ENCODE measurements at places on chromosomes 3 and 15.

GRCh38 chr15:90219421-90220141 is 14.2 kb downstream of the CIB1 start:
- DNase-seq = no peak

- DNase-seq = peak; percentile 24
Observed at GRCh38 chr15:89088605-89089315, 504 bp downstream of the ABHD2 start.

- DNase-seq = no peak
Observed at GRCh38 chr15:90998737-90999136, 4.4 kb upstream of the PRC1 start.

DNA sequence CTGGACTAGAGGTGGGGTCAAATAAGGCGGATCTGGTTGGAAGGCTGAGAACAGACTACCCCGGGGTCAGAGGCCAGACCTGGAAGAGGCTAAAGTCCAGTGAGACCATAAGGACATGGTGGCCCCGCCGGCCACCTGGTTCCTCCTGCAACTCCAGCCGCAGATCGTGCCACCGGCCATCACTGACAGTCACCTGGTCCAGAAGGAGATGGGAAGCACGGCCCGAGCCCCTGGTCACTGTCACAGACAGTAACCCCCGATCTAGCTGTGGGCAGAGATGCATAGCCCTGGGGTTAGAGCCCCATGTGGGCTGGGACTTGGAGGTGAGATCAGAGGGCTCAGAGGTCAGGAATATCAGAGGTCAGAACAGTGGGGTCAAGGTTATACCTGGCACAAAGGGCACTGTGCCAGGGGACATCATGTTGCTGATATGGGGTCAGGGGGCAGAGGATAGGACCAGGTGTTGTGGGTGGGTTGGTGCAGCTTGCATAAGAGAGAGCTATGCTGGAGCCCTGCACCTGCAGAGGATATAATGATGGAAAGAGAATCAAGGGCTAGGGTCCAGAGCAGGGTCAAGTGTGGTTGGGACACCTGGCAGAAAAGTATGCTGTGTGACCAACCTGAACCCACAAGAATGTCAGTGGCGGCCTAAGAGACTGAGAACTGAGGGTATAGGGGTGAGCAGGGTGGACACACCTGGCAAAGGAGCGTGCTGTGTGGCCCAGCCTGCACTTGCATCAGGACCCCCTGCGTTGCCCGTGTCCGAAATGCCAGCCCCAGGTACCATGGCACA is 9.6 kb downstream of the CELSR3 start:
- DNase-seq = no peak

- DNase-seq = no peak
Observed at GRCh38 chr15:82855286-82856100, 46.1 kb downstream of the WHAMM start.

GRCh38 chr3:25693238-25693637 is 28.5 kb upstream of the TOP2B start:
- DNase-seq = no peak

- no peak for DNase-seq
Observed at GRCh38 chr3:196642434-196642833, 2.9 kb downstream of the NRROS start.

- DNase-seq = no peak
Observed at GRCh38 chr15:77409259-77410156, 10.4 kb downstream of the PEAK1 start.

- no peak for DNase-seq
Observed at GRCh38 chr3:102176333-102177050, 258.3 kb upstream of the ZPLD1 start.

- no peak for DNase-seq
Observed at GRCh38 chr3:195042743-195043606, 228.0 kb downstream of the XXYLT1 start.

DNA sequence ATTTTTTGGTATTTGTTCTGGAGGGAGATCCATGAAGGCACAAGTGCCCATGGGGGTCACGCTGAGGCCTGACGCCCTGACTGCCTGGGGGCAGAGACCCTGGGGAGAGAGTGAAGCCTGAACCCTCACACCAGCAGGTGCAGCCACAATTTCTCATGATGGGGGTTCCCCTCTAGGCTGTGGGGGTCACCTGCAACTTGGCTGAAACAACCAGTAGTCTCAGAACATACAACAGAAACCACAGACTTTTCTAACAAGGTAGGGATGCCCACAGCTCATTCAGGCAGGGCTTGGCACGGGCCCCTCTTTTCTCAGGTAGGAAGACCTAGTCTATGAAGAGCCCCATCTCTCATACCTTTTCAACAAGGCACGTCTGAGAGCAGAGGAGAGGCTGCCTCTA is 245.1 kb downstream of the ADAMTS17 start:
- DNase-seq = no peak

- DNase-seq = no peak
Observed at GRCh38 chr3:143750841-143751240, 97.4 kb downstream of the SLC9A9 start.

GRCh38 chr15:92561754-92562153 is 93.8 kb downstream of the FAM174B start:
- no peak for DNase-seq

DNA sequence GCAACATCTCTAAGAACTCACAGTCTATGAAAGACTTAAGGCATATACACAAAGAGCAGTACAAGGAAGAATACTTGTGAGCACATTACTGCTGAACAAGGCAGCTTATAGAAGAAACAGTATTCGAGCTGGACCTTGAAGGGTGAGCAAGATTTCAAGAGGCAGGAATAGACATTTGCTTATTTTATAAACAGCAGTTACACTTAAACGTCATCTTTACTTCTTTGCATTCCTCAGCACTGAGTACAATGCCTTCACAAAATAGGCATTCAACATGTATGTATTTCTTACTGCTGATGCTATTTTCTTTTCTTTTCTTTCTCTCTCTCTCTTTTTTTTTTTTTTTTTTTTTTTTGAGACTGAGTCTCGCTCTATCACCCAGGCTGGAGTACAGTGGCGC is 205.8 kb downstream of the ZIC4 start:
- DNase-seq = no peak

- DNase-seq = no peak
Observed at GRCh38 chr3:175948041-175948440, 1088.9 kb downstream of the NAALADL2 start.

- DNase-seq = no peak
Observed at GRCh38 chr3:128275316-128276145, 122.2 kb downstream of the EEFSEC start.

DNA sequence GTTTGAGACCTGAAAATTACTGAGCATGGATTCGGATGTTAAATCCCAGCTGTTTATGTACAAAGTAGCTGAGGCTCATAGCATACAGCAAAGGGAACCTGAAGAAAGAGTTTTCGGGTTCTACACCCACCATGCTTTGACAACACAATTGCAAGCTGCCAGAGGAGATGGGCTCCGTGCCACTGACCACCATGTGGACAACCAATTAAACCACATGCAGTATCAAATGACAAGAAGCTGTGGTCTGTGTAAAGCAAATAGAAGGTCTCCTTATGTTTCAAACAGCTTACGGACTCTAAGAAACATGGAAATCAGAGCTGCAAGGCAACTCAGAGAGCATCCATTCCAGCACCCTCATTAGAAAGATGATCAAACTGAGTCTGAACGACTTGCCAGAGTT is 12.9 kb downstream of the GABRB3 start:
- DNase-seq = no peak

- DNase-seq = no peak
Observed at GRCh38 chr15:39404767-39405181, 176.1 kb upstream of the THBS1 start.

DNA sequence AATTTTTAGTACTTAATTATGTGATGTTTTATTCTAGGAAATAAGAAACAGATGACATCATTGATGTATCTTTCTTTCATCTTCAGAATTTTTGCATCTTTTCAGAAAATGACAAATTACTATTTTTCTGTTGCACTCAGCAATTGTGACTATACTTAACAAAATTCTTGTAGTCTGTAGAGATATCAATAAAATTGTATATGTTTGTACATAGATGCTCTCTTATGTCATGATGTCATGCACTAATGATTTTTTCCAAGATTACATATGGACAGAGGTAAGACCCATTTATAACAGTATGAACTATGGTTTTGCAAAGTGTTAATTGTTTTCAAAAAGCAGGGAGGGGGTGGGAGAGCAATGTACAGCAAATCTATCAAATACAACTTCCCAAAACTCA is 121.2 kb downstream of the POLQ start:
- DNase-seq = no peak

GRCh38 chr3:167113035-167113830 is 266.9 kb downstream of the ZBBX start:
- DNase-seq = no peak

GRCh38 chr3:45537970-45538640 is 56.4 kb upstream of the LIMD1 start:
- no peak for DNase-seq

- no peak for DNase-seq
Observed at GRCh38 chr3:11220230-11220629, 52.0 kb upstream of the ATG7 start.

- no peak for DNase-seq
Observed at GRCh38 chr15:57337868-57338411, 38.4 kb upstream of the CGNL1 start.

DNA sequence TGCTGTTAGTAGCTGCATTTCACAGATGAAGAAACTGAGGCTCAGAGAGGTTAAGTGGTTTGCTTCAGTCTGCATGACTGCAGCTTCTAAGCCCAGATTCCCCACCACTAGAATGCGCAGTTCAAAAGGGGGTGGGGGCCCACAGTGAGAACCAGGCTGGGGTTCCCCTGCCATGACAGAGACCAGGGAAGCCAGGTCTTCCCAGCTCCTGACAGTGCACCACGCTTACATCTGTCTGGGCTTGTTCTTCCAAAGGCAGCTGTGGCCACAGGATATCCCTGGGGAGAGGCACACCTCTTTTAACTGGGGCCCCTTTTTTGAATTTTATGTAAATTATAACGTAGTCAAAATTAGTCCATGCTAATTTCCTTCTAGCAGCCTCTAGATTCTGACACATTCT is 5.3 kb downstream of the PLEKHO2 start:
- no peak for DNase-seq

DNA sequence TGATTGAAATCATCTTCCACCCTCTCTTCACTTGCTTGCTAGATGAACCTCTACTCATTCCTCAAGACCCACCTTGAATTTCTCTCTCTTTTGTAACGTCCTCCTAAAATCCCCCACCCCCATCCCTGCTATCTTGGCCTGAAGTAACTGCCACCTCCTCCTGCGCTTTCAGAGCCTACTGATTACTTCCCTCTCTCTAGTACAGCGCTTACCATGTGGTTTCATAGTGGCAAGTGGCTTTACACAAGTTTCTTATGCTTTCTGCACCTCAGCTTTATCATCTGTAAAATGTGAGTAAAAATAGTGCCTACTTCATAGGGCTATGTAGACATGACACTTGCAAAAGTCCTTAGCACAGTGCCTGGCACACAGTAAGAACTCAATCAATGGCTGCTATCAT is 28.7 kb upstream of the DAZL start:
- DNase-seq = no peak

DNA sequence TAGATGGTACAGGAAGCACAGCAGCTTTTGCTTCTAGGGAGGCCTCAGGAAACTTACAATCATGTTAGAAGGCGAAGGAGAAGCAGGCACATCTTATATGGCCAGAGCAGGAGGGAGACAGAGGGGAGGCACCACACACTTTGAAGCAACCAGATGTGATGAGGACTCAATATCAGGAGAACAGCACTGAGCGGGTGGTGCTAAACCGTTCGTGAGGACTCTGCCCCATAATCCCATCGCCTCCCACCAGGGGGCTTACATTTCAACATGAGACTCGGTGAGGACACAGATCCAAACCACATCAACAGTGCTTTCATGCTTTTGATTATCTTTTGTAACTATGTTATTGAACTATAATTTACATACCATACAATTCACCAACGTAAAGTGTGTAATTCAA is 7.6 kb upstream of the TMEM44 start:
- DNase-seq = no peak

GRCh38 chr3:39752751-39753150 is 56.7 kb upstream of the MYRIP start:
- DNase-seq = no peak

DNA sequence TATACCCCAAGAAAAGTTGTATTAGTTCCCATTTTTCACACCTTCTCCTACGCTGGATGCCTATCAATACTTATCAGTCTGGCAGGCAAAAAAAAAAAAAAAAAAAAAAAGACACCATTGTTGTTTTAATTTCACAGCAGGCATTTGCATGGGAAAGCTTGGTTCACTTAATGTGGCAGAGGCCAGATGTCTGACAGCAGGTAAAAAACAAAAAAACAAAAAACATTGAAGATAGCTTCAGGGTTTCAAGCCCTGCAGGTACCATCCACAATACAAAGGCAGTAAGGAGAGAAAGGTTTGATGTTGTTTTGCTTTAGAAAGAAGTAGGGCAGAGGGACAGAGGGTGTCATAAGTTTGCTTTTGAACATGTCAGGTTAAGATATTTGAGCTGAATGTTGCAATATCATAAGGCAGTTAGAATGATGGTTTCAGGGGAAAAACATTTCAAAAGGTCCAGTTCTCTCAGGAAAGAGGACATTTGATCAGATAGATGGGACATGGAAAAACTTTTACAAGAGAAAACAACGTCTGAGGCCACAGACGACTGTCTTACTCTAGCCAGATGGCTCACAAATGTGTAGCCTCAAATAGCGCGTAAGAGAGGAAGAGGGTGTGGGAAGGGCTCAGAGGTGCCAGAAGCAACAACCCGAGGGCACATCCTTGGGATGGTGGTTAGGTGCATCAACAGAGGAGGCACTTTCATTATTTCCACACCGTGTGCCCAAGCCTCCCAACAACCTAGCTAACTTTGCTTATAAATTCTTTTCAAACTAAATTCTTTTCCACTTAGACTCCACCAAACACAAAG is 25.7 kb downstream of the PCOLCE2 start:
- DNase-seq = no peak

DNA sequence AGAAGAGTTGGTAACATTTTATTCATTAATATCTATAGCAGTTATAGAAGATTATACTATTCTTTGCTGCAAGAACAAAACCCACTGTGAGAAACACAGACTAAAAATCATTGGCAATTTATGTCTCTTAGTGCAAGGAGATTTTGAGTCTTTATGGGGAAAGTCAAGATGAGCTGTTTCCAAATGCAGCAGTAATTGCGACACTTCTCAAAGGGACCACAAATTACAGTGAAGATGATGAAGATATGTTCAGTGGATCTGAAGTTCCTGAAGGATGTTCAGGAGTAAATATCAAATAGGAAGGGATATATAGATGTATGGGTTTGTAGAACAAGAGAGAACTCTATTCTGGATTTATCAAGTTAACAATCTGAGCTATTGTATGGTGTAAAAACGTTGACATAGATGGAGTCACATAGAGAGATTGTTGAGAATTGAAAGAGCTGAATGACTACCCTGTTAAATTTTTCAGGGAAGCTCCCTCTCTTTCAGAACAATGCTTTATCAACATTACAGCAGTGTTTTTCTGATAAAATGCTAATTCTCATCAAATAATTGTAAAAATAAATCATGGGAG is 71.8 kb downstream of the DTWD1 start:
- DNase-seq = no peak
